ENCODE measurements at places on chromosomes 16 and 17.

DNA sequence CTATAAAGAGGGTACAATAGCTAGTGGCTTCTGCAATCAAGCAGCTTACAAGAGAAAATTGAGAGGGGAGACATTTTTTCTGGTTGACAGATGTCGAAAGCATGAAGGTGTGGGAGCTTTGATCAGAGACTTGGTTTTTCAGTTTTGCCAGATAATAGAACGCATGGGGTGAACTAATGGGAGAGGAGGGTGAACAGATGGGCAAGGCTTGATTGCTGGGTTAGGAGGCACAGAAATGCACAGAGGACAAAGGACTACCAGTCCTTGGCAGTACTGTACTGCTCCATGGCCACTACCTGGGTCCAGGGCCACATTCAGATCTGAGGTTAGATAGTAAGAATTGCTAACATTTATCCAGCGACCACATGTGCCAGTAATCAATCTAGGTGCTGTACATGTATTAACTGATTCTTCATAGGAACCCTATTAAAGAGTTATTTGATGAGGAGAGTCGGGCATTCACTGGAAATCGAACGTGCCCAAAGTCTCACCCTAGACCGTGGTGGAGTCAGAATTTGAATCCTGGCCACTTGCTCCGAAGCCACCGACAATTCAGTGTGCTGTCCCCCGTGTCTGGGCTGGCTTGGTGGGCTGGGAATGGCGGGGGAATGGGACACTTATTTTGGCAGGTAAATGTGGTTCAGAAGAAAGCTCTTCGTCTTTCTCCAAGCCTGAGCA is 873 bp upstream of the KSR1 start:
- DNase-seq = no peak

GRCh38 chr17:62705778-62706597 is 78.5 kb downstream of the MRC2 start:
- DNase-seq = no peak

GRCh38 chr16:76294396-76295214 is 17.4 kb downstream of the CNTNAP4 start:
- DNase-seq = no peak

DNA sequence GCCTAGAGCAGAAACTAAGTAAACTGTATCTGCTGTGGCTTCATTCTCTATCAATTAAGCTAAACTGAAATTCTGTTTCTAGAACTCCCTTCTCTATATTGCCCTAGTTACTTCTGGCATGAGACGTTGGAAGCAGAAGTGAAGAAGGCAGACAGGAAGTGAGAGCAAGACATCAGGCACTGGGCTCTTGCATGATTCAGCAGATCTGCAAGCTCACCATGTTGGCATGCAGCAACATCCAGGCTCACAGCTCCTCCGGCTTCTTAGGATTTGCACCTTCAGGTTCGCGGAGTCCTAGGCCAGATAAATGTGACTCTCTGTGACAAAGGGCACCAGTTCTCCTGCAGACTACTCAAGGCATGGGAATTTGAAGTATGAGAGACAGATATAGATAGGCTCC is 148.3 kb downstream of the CDH8 start:
- no peak for DNase-seq

GRCh38 chr16:799948-800833 is at the start of gene GNG13:
GNG13 (minus strand) TSS chr16:800734; CDS start chr16:799077, 1,657 bp downstream.
- DNase-seq = no peak

DNA sequence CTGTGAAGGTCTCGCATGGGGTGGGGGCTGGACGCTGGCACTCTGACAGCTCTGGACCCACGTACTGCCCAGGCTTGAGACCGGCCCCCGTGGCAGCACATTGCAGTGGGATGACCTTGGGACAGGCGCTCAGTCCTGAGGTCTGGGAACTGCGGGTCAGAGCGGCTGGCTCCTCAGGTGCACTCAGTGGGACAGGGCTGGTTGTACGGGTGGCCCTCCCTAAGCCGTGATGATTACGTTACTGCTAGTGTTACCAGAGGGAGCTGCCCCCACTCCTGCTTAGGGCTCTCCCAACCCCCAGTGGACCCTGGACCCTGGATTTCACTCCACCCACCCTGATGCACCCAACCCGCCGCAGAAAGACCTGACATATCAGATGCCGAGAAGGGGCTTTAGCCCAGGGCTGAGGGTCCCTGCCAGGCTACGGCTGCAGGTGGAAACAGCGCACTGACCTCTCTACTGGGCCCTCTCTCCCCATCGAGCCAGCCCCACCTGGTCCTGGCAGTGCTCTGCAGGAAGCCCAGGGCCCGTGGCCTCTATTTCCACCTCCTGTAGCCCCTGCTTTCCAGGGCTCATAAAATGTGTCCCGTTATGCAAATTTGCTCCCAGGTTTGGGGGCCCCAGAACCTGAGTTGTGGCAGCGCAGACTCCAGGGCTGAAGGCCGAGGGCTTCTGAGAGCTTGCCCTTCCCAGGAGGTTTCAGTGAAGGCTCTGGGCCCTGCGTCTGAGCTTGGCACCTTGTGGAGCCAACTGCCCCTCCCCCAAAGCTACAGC is 77.2 kb downstream of the RTN4RL1 start:
- no peak for DNase-seq

- DNase-seq = no peak
Measured at GRCh38 chr17:55926276-55926990, 175.6 kb downstream of the PCTP start.

- no peak for DNase-seq
Measured at GRCh38 chr17:38352245-38353085, 821 bp downstream of the SOCS7 start.

DNA sequence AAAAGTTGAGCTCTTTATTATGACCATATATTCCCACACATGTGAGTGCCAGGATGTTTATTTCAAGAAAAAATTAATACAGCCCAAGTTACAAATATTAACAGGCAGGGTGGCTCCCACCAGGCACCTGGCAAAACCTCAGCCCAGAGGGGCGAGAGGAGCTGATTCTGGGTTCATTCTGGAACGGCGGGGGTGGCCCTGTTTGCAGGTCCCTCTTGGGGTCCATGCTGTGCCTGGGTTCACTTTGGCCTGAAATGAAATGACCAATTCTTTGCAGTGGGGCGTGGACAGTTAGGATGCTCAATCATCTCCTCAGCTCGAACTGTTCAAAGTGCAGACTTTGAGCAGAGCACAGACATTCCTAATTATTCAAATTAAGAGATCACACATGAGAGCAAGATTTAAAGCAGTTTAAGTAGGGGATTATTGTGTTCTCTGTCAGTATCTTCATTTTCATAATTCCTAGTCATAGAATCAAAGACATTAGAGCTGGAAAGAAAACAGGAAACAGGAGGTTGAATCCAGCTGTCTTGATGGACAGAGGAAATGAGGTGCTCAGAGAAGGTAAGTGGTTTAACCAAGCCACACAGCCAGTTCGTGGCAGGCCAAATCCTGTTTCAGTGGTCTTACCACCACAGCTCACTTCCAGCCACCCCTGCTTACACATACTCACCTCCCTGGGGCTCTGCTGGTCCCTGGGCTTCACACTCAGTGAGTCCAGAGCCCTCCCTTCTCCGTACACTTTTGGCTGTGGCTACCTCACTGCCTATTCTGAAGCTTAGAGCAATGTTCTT is 363.9 kb upstream of the TNRC6C start:
- DNase-seq = no peak

GRCh38 chr17:73914536-73915274 is 270.5 kb upstream of the SDK2 start:
- no peak for DNase-seq
